ENCODE measurements at places on chromosomes 2 and 18.

DNA sequence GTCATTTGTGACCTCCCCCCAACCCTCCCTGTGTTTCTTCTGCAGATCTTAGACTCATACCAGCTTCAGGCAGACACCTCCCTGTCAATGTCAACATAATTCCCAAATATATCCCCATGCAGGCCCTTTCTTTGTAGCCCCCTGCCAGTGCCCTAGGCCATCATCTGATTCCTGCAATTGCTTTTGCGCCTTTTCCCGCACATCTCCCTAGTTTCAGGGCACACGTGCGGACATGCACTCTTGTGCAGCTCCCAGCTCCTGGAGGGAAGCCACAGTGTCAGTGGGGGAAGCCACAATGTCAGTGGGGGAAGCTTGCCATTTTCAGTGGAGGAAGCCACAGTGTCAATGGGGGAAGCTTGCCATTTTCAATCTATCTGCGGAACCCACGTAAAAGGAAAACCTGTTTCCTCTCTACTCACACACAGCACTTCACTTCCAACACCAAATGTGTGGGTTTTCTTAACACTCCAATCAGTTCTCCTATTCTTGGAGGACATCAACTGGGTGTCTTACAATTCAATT is 256.4 kb downstream of the ACKR3 start:
- no peak for DNase-seq

GRCh38 chr2:235021752-235022151 is 69.9 kb downstream of the SH3BP4 start:
- no peak for DNase-seq

DNA sequence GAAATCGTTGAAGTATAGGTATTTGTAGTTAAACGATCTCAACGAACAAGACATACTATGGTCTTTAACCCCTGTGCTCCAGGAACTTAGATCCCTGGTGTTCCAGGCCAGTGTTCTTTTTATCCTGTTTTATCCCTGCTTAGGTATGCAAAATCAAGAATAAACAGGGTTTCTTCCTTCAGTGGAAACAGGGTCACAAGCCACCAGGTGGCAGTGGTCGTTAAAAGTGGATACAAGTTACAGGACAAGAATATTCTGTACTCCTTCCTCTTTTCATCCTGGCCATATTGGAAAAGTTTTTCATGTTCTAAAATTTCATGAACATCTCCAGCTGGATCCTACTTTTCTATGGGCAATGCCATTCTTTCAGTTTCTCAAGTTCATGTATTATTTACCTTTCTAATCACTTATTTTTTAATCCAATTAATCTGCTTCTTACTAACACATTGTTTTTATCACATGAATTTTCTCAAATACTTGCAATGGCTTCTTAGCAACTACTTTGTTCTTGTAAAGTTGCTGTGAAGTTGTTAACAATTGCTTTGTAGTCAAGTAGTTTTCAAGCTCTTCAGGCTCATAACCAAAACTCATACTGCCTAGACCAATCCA is 16.4 kb upstream of the HNMT start:
- DNase-seq: peak; percentile 40

- no peak for DNase-seq
Observed at GRCh38 chr2:151052850-151053660, 208.6 kb downstream of the RBM43 start.

- no peak for DNase-seq
Observed at GRCh38 chr18:63897072-63897471, 9.6 kb downstream of the SERPINB2 start.

- no peak for DNase-seq
Observed at GRCh38 chr2:25431604-25432003, 89.9 kb upstream of the DNMT3A start.

- DNase-seq: no peak
Observed at GRCh38 chr18:21684731-21685130, 19.8 kb downstream of the ABHD3 start.

GRCh38 chr2:85579266-85579935 is 2.0 kb downstream of the VAMP8 start:
- DNase-seq: no peak

DNA sequence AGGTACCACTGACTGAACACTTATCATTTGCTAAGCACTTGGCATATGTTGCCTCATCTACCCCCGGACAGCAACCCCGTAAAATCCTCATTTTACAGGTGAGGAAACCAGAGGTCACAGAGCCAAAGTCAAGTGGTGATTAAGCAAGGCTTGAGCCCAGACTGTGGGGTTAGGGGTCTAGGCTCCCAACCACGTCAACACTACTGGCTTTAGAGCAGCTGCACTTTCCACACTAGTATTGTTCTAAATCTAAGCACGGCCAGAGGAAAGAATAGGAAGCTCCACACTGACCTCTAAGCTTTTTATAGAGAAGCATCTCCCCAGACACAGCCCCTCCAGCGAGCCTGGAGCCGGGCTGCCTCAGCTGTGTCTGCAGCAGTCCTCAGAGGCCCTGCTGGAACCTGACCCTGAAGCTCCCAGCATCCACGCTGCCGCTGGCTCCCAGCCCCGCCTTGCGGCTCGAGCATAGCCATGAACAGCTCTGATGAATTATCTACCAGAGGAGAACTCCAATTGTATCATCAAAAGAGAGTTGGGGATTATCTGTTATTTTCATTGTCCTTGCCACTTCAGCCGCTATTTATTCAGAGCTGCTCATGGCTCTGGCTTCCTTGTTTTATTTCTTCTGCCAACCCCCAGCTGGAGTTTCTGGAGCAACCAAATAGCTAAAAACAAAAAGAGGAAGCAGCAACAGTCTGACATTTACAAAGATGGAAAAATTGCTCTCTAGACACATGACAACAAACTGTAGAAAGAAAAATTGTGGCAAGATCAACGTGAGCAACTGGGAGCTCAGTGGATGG is 62.2 kb upstream of the RTN4 start:
- peak; percentile 42 for DNase-seq

- no peak for DNase-seq
Observed at GRCh38 chr2:46229134-46230063, 67.8 kb upstream of the EPAS1 start.

DNA sequence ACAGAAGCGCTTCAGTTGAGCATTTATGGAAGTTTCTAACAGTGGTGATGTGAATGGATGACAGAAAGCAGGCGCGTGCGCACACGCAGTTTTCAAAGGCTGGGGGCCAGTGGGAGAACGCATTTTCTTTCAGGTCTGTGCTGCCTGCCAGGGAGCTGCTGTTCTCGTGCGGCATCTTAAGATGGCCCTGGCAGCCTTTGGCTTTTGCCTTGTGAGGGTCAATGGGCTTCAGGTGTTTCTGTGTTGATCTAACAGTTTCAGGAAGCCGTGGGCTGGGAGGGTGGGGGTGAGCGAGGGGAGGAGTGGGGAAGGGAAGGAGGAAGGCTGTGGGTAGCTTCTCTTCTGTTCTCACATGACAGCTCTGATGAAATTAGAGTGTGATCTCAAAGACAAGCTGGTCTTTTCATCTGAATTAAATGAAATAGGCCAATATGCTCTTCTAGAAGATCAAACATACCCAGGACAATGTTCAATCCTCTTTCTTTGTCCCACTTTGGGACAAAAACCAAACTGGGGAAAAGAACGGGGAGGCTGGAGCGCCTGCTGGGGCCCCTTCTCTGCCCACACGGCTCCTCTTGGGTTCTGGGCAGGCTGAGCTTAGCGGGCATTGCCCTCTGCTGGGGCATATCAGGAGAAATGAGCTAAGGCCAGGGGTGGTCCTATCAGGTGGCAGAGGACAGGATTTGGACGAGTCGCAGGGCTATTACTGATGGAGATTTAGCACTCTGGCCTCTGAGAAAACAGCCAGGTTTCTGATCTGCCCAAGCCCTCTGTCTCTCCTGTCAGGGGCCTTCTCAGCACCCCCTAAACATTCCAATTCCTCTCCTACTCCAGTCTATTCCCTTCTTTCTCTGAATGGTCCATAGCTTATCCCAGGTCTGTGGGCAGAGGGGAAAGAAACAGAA is 126.2 kb upstream of the LGALSL start:
- peak; percentile 27 for DNase-seq

- DNase-seq: no peak
Observed at GRCh38 chr2:33277002-33277426, 199.4 kb upstream of the RASGRP3 start.

- DNase-seq: no peak
Observed at GRCh38 chr2:105800953-105801635, 56.4 kb downstream of the NCK2 start.

DNA sequence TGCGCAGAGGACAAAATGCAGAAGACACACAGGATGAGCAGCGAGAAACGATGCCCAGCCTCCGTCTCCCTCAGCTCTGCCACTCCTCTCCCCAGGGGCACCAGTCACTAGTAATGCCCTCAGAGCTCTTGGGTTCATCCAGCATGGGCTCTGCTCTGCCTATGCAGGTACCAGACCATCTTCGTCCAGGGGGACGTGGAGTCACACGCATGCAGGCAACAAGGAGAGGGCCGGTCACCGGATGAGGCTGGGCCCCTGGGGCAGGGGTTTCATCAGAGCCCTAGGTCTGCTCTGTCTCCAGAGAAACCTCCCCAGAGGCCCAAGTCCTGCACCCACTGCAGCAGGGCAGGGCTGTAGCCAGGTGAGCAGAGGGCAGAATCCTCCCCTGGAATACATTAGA is 23.9 kb downstream of the RAB31 start:
- no peak for DNase-seq

- DNase-seq: no peak
Observed at GRCh38 chr2:143600116-143600515, 470.9 kb downstream of the ARHGAP15 start.

DNA sequence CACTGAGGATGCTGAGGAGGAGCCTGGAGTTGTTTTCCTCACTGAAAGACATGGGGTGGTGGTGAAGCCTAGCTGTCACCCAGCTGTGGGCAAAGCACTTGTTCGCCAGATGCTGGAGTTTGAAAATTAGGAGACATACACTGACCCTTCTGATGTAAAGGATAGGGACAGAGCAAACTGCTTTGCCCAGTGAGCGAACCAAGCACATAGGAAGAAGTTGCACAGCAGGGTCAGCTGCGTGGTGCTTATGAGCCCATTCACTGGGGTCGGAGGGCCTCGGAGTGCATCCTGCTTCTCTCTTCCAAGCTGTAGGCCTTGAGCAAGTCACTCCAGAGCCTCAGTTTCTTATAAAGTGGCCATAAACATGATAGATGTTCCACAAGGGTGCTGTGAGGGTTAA is 50.9 kb downstream of the HK2 start:
- no peak for DNase-seq

DNA sequence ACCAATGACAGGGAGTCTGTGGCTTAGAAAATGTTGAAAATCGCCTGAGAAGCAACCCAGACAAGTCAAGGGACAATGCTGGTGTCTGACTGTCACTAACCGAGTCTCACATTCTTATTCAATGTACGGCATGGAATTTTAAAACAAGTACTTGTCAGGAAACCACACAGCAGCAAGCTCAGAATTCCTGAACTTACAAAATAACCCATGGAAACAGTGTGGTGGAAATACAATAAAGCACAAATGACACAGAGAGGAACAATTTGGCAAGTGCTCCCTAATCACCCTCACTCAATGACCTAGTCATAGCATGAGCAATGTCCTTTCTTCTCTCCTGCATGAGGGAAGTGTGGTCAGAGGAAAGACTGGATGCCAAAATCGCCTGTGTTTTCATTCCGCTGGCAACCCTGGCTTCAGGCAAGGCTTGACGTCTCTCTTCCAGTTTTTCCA is 154.0 kb downstream of the SATB2 start:
- no peak for DNase-seq

Data from DMS153 (cell line).